Cerebellar nuclear complex (tissue), 1 donor: ENCODE measurements at places on chromosomes 13 and 19.

GRCh38 chr19:4081441-4082129, 14.9 kb upstream of the ZBTB7A start:
- no peak for DNase-seq

DNA sequence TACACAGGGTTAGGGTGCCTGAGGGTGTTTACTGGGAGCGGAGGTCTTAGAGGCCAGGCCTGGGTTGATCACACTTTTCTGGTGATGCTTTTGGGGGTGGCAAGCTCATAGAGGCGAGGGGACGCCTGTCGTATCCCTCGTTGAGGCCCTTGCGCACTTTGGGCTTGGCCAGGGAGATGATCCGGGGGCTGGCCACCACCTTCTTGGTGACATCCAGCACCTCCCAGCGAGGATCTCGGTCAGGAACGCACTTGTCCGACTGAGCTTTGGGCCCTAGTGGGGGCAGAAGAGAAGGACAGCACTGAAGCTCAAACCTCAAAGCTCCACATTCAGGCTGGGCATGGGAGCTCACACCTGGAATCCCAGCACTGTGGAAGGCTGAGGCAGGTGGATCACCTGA, 17.6 kb upstream of the MIER2 start:
- DNase-seq = no peak

GRCh38 chr19:41449079-41449864, 6.3 kb downstream of the ERICH4 start:
- no peak for DNase-seq

DNA sequence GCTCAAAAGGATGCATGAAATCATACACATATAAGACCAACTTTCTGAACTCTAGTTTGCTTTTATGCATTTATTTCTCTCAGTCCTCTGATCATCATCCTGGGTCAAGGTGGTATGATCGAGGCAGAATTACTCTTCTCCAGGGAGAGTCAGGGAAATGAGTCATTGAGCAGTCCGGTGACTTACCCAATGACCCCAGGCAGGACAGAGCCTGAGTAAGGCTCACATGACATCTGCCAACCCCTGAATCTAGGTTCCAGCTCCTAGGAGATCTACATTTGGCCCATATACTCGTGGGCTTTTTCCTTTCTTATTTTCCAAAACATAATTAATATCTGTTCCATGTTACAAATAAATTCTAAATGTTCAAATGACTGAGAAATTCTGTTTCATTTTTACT, 502.3 kb downstream of the FOXO1 start:
- DNase-seq = no peak

DNA sequence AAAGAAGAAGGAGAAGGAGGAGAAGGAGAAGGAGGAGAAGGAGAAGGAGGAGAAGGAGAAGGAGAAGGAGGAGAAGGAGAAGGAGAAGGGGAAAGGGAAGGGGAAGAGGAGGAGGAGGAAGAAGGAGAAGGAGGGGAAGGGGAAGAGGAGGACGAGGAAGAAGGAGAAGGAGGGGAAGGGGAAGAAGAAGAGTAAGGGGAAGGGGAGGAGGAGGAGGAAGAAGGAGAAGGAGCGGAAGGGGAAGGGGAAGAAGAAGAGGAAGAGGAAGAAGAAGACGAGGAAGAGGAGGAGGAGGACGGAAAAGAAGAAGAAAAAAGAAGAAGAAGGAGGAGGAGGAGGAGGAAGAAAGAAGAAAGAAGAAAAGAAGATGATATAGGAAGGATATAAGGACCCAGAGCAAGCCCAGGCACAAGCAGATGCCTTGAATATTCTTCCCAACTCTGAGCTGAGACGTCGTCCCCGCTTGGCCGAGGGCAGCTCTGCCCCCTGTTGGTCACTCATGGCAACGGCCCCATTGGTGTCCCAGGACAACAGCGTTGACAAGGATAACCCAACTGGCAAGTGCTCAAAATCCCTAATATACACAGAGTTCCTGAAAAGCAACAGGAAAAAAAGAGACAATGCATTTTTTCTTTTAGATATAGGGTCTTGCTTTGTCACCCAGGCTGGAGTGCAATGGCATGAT, 30.6 kb upstream of the IGSF23 start:
- no peak for DNase-seq

GRCh38 chr19:43524922-43525835, 1.8 kb downstream of the ETHE1 start:
- no peak for DNase-seq

GRCh38 chr19:47613165-47614020, 4.5 kb downstream of the BICRA start:
- DNase-seq = no peak

DNA sequence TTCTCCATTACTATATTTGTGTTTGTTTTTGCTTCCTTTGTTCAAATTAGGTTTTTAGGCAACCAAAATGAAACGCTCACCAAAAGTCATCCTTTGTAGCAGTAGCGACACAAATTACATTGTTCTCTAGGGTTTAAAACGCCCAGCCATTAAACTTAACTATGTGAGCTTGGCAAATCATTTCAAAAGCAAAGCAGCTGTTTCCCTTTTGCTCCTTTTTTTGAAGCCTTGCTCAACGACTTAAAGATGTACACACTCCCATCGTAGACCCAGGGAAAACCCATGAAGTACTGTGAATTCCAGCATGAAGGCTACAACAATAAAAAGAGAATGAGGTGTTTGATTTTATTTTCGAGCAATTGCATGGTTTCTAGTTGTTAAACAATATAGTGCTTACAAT, 106.7 kb downstream of the RAP2A start:
- DNase-seq = no peak

GRCh38 chr13:19345158-19345557, 163.5 kb upstream of the TUBA3C start:
- DNase-seq = no peak

- no peak for DNase-seq
Observed at GRCh38 chr13:96540670-96541069, 450.8 kb downstream of the HS6ST3 start.

- DNase-seq = no peak
Observed at GRCh38 chr13:85879014-85879413, 79.8 kb upstream of the SLITRK6 start.

DNA sequence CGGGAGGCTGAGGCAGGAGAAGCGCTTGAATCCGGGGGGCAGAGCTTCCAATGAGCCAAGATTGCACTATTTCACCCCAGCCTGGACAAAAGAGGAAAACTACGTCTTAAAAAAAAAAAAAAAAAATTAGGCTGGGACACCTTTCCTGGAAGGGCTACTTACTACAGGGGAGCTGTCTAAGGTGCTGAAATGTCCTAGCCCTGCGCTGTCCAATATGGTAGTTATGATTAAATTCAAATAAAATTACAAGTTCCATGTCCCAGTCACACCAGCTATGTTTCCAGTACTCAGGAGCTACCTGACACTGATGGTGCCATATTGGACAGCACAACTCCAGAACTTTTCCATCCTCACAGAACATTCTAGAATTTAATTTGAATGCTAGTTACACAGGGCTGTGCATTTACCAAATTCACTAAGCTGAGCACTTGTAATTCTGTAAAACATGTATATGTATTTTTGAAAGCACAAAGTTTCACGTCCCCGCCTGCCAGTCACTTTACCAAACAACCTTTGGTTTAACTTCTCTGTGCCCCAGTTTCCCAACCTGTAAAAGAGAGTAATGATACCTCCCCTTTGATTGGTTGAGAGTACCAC, 9.2 kb upstream of the ZSCAN22 start:
- DNase-seq = no peak

- DNase-seq = no peak
Observed at GRCh38 chr13:102704238-102705058, 9.6 kb upstream of the METTL21C start.

- DNase-seq = no peak
Observed at GRCh38 chr13:112784811-112785482, 95.1 kb downstream of the ATP11A start.

DNA sequence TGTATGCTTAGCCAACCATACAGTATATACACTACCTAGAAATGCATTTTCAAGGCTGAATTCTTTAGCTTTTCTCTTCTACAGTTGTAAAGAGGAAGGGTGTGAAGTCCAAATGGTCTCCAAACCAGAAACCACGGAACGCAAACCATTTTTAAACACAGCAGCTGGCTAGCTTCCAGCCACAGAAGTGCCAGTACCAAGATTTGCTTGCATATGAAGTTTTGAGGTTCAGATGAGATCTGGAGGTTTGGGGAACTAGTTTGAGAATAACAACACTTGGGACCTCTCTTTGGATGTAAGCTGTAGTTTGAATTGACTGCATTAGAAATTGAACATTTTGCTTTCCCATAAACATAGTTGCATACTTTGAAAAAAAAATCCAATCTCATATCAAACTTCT, 1243.5 kb downstream of the EFNB2 start:
- DNase-seq = no peak

GRCh38 chr13:114008964-114009589, 35.2 kb upstream of the C13orf46 start:
- no peak for DNase-seq

GRCh38 chr13:75442736-75443234, 39.2 kb downstream of the TBC1D4 start:
- DNase-seq = no peak

- DNase-seq = no peak
Observed at GRCh38 chr13:50085063-50085462, 69.8 kb downstream of the KCNRG start.

- no peak for DNase-seq
Observed at GRCh38 chr13:19634256-19634740, 839 bp downstream of the MPHOSPH8 start.

- no peak for DNase-seq
Observed at GRCh38 chr13:94765814-94766213, 53.5 kb upstream of the SOX21 start.

GRCh38 chr19:21850656-21851255, 14.8 kb upstream of the ZNF43 start:
- no peak for DNase-seq

- no peak for DNase-seq
Observed at GRCh38 chr19:44572581-44572900, 40.8 kb upstream of the IGSF23 start.

- DNase-seq = no peak
Observed at GRCh38 chr19:8361921-8362793, 1.8 kb upstream of the ANGPTL4 start.

- no peak for DNase-seq
Observed at GRCh38 chr13:73800011-73800410, 334.2 kb downstream of the KLF12 start.

GRCh38 chr13:109146912-109147647, 517.7 kb downstream of the MYO16 start:
- no peak for DNase-seq

DNA sequence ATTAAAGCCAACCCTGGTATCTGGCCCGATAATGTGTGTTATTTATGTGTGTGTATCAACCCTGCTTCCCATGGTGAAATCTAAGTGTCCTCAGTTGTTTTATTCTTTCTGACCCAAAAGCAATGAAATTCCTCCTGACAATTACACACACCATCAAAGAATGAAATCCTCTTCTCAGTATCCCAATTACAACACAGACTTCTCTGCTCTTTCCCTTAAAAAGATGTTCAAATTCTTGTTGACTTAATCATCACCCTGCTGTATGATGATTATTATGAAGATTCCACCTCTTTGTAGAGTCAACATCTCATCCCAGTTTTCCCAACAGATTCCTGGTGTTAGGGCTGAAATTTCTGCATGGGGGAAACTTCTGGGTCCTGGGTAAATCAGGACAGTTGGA, 8.9 kb upstream of the TRPC4 start:
- DNase-seq = no peak

GRCh38 chr19:35165200-35166058, 10.9 kb downstream of the FXYD5 start:
- no peak for DNase-seq

DNA sequence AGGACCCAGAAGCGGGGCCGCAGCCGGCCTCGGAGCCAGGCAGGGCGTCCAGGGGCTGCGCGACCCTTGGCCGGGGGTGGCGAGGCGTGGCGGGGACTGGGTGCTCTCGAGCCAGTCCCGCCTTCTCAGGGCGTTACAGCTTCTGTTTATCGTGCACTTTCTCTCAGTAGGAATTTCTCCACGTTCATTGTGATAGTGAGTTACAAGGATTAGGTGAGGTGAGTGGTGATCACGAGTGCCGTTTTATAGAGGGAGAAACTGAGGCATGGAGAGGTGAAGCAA, 600 bp downstream of the AP1M1 start:
- no peak for DNase-seq

DNA sequence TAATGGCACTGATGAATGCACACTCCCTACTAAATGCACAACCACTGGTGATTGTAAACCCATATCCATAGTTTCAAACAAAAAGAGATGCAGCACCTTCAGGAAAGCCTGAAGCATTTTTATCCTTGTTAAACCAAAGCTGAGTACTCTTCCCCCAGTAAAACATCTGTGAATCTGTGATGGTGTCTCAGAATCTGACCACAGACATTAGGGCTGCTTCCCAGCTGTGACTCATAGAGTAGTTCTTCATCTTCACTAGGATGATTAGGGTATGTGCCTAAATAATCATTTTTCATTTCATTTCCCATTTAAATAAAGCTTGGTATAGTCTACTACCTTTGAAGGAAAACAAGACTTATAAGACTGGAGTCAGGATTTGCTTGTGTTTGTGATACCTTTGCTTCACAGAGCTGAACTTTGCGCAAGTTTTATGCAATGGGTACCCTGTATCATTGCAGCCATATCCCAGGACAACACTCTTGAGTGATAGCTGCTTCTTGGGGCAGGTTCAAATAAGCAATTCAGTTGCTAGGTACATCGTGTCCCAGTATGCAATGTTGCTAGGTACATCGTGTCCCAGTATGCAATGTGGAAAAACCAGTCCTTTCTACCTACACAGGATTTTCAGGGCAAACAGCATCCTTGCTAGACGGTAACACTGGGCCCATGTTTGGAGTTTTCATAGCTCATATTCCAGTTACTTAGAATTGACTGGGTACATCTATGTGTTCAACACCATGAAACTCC, 277.1 kb downstream of the IRS2 start:
- no peak for DNase-seq

DNA sequence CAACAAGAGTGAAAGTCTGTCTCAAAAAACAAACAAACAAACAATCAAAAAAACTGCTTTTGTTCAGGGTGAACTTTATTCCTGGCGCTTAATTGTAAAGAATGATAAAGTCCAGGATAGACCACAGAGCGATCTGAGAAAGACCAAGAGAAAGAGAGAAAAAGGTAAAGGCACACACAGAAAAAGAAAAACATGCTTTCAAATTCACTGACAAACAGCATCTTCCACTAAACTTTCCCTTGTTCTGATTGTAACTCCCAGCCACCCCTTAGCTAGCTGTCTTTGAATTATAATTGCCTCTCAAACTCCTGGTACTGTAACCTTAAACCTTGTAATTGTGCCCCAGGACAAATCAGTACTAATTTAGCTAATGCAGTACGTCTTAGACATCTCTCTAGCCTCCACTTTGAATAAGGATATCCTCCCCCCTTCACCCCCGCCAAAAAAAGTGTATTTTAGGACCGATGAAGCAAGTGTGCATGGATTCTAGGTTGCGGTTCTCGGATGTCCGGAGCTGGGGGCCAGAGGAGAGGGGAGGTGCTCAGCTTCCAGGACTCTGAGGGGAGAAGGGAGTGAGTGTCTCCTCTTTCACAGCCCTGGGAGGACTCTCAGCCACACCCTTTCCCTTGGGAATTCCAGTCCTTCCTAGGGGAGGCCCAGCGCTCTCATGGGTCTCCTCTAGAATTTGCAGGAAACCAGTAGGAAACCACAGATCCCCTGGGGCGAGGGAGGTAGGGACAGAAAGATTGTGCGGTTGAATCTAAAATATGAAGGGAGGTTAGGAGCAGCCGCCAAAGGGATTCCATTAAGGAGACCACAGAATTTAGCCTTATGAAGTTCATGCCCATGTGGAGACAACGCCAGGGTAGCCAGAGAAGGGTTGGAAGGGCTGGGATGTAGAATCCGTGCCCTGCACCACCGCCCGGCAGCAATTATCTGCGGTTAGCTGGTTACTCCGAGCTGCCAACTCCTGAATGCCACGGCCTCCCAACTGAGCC, 19.7 kb downstream of the ZNF536 start:
- no peak for DNase-seq
